LoVo (cell line): ENCODE measurements at places on chromosomes 3 and 15.

DNA sequence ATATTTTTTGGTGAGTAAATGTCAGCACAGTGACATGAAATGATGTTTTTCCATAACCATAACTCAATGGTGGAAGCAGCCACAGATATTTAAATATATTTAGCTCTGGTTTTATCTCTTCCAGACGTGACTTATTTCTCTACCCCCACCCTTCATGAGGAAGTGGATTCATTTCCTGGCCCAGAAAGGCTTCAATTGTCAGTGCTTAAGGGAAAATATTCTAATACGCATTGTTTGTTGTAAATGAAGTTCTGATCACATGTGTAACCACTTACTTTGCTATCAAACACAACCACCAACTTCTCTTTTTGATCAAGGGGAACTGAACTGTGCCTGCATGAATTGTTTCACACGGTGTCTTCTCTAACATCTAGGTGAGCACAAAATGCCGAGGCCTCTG, 14.0 kb downstream of the CLDN16 start:
- DNase-seq: no peak

DNA sequence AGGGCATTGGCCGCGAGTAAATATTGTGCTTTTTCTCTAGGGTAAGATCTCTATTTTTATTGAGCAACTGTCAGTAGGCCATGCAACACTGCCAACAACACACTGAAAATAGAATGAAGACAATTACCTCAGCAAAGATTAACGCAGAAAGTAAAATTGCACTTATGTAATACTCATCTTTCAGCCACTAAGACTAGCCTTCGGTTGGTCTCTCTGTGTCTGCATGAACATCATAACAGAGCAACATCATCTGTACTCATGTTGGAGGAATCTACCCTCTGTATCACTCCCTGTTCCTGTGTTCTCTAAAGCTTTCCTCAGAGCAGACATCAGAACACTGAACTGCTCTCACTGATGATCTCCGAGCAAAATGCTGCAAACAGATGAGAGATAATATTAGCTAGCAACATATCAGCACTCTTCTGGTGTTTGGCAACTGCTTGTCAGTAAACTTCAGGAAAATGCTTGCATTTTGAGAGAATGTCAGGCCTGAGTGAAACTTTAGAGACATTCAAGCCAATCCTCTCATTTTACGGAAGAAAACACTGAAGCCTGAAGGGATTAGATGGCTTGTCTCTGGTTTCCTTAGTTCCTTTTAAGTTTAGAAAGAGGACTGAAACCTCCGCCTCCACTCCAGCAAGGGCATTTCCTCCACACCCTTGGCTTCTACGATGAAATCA, 8.4 kb upstream of the LRRC3B start:
- DNase-seq: no peak

DNA sequence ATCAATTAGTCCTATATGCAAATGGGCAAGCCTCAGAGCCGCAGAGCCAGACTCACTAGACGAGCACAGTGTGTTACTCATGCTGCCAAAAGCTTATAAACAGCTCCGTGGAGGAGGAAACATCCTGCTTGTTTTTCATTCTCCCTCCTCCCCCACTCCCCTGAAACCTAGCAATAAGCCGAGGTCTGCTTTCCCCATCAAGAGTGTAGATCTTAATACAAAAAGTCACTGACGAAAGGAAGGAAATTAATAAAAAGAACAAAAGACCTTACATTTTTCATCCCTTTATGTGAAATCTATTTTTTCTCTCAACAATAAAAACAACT, 88.5 kb downstream of the XXYLT1 start:
- no peak for DNase-seq

DNA sequence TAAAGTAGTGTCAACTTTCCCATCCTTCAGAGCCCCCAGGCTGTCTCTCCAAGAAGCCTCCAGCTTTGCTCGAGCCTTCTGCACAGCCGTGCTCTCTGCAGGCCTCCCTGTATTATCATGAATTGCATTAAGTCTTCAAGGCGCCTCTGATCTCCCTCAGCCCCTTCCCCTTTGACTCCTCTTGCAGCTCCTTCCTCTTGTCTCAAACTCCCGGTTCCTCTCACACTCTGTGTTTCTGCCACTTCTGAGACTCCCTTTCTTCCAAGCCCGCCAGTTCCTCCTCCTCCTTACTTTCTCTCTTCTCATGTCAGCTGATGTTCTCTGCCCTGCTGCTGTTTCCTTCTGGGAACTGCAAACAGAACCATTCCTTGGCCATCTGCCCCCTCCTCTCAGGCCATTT, 418.8 kb downstream of the EPHB1 start:
- no peak for DNase-seq

- DNase-seq: no peak
Observed at GRCh38 chr15:56207711-56208110, 36.0 kb downstream of the RFX7 start.

DNA sequence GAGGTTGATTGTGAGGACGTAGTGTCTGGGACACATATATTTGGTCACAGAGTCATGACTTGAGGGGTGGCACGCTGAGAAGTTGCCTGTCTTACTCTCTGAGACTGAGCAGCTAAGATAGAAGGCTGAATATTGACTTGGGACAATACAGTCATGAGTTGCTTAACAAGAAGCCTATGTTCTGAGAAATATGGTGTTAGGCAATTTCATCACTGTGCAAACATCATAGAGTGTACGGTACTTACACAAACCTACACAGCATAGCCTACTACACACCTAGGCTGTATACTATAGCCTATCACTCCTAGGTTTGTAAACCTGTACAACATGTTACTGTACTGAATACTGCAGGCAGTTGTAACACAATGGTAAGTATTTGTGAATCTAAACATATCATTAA, 30.3 kb upstream of the SPESP1 start:
- no peak for DNase-seq
